ENCODE measurements at places on chromosomes 3 and 15.
A peak's percentile ranks its signal among the peaks of the same experiment; 100 is the strongest.

DNA sequence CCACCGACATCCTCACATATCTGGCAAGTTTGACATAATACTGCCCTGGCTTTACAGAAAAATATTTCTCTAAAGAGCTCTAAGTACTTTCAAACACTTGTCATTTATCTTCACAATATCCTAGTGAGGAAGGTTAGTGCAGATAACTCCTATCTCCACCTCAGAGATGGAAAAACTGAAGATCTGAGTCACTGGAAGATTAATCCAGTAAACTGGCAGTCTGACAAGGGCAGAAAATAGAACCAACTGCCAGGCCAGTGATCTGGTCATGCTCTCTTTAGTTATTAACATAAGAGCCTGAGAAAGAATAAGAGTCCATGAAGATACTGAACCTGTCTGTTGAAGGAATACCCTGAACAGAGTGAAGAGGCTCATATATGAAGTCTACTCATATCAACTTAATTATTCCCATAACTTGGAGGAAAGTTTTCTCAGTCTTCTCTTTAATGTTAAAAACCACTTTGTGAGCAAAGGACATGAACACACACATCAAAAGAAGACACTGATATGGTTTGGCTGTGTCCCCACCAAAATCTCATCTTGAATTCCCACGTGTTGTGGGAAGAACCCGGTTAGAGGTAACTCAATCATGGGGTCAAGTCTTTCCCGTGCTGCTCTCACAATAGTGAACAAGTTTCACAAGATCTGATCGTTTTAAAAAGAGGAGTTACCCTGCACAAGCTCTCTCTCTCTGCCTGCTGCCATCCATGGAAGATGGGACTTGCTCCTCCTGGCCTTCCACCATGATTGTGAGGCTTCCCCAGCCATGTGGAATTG lies 61.4 kb downstream of the GOLIM4 start:
- no peak for DNase-seq

DNA sequence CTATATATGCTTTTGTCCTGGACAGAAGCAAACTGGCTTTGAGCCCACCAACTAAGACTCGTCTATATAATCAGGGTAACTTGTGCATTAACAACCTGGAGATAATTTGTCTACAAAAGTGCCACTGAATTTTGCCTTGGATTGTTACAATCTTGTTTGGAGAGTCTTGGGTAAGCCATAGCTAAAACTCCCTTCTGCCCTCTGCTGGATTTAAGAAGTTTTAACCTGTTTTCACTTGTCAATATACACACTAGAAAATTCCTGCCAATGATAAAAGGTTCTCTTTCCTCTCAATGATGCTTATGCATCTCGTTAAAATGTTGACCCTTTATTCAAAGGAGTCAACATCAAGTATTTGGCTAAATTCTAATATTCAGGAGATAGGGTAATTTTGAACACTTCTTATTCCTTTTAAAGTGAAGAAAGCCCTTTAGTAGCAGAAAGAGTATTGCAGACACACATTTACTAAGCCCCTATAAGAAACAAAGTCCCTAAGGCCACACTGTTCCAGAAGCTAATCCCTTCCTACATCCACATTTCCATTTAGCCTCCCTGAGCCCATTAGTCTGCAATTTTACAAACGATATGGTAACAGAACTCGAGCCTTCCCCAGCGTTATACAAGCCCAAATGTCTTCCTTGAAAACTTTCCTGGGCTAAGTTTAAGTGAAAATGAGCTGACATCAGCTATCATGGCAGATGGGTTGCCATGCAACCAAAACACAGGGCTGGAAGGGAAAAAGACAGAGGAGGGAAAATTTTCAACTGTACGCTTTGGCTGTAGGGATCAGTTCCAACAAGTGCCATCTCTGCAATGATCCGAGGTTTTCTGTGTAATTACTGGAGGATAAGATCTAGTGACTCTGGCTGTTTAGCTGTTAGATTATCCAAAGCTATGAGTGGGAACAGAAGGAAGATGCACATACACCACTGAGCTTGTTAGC lies 75.9 kb upstream of the FGF12 start:
- DNase-seq: peak; percentile 20

- peak; percentile 11 for DNase-seq
Observed at GRCh38 chr3:42831321-42831713, 22.1 kb downstream of the ACKR2 start.

- no peak for DNase-seq
Observed at GRCh38 chr3:197503652-197504051, 52.1 kb downstream of the BDH1 start.

GRCh38 chr15:93460717-93461116 lies 371.7 kb upstream of the RGMA start:
- no peak for DNase-seq

DNA sequence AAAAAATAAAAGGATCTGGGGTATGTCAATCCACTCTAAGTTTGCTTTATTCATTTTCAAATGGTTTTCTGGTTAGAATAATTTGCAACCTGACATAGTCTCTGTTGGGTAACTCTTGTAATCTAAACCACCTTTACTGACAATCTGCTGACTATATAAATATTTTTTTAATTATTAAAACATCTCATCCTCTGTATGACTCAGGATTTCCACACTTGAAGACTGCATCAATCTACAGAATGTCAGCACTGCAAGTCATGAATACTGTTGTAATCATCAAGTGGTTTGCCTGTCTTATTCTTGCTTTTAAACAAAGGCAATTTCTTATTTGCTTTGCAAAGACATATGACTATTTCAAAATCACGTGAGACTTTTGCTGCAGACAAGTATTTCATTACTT lies 42.1 kb downstream of the VGLL3 start:
- DNase-seq: no peak

DNA sequence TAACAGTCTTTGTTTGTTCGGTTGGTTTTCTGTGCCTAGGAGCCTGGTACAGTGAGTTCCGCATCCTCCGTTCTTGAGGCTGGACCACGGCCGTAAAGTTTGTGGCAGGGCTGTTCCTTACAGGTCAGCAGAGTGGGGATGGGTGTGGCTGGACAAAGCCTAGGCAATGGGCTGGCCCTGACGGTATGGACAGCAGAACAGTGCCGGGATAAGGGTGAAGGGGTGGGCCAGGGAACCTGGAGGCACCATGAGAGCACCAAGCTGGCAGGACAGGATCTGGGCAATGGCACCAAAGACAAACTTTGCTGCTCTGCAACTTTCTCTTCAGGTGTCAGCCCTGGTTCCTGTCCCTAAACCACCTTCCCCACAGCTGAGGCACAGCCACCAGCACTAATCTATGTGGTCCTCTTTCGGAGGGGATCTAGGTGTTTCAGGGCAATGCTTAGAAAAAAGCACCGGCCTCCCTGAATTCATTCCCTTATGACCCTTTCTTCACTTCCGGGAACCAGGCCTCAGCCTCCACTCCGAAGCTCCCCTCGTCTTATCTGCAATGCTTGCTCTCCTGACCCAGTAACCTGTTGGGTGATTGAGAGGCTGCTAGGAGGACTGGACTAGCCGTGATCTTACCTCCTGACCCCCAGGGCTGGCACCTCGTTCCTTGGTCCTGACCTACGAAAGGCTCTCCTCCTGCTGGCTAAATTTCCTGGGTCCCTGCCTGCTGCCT lies 54.4 kb downstream of the KLHL6 start:
- DNase-seq: no peak

GRCh38 chr15:69237718-69238117 lies 61.0 kb upstream of the PAQR5 start:
- DNase-seq: no peak

DNA sequence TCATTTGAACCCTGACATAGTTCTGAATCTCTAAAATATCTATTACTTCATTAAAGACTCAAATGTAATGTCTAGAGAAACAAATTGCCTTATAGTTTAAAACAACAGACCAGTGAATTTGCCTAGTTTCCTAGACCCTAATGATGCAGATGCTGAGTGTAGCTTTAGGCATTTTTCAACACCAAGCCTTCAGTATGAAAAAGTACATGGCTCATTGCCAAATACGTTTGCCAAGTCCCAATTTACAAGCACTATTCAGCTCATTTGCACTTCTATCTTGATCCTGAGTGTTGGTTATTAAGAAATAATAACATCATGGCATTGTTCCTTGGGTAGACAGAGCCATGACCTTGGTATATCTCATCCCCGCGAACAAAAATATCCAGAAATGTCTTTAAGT lies 46.8 kb downstream of the EOMES start:
- no peak for DNase-seq

DNA sequence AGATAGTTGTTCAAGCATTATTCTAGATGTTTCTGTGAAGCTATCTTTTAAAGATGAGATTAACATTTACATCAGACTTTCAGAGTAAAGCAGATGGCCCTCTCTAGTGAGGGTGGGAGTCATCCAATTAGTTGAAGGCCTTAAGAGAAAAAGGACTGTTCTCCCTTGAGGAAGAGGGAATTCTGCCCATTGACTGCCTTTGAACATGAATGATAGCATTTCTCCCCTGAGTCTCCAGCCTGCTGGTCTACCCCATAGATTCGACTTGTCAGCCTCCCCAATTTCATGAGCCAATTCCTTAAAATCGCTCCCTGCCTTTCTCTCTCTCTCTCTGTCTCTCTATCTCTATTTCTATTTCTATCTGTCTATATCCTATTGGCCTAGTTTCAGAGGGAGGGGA lies 115.5 kb downstream of the EBLN2 start:
- DNase-seq: no peak

GRCh38 chr3:16511681-16512434 lies 1.6 kb downstream of the RFTN1 start:
- no peak for DNase-seq

DNA sequence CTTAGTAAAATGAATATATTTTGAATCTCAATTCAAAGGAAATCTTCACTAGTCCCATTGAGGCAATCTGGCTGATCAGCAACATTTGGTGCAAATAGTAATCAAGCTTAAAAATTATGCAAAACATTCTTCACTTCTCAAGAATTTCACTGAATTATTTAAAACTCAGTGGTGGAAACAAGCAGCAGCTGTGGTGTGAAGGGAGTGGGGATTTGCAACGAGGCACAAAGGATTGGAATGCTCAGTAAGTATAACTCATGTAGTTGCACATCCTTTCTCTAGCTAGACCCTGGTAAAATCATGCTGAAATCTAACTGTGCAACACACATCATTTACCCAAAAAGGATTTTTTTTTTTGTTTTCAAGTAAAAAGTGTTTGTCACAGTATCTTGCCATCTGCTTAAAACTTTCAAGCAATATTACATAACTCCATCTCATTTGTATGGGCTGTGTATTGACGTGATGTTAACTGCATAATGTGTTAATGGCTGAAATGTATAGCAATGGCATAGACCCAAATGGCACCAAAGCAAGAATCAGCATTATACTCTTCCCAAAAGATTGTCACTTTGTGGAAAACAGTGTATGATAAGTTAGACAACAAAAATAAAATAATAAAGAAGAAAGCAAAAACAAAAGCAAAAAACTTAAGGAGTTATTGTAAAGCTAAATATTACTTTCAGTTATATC lies 816.6 kb downstream of the EPHA3 start:
- DNase-seq: no peak

DNA sequence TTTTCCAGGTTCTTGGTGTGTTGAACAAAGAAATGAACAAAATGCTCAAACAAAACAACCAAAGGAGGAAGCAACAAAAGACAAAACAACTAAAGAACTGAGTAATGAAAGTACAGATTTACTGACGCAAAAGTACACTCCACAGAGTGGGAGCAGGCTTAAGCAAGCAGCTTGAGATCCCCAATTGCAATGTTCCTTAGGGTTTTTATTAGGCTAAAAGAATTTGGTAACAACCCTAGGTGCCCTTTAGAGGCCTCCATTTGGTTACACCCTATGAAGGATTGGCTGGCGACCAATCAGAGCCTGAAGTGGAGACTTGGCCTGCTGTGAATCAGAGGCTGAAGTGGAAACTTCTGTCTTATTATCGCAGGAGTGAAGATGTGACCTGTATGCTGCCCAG lies 243.4 kb upstream of the ATP10A start:
- no peak for DNase-seq

DNA sequence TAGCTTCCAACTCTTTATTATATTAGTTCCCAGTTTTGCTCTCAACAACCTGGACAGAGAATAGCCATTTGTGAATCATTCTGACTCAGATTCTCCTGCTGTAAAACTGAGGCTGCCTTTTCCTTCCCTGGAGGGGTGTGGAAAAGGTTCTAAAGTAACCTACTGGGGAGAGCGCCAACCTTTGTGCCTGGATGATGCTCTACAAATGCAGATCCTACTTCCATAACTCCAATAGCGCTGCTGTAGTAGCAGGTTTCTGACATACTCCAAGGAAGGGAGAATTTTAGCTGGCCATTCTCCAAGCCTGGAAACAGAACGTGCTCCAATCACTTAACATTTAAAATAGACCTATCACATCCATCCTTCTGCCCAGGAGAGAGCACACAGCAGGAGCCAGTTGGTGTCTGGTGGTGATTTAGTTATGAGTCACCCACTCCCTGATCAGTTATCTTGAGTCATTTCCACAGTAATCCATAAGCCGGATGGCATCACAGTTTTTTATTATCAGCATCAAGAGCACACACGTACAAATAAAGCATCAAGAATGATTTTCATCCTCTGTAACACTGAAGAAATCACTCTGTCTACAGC lies 38.3 kb downstream of the MYH15 start:
- peak; percentile 18 for DNase-seq

DNA sequence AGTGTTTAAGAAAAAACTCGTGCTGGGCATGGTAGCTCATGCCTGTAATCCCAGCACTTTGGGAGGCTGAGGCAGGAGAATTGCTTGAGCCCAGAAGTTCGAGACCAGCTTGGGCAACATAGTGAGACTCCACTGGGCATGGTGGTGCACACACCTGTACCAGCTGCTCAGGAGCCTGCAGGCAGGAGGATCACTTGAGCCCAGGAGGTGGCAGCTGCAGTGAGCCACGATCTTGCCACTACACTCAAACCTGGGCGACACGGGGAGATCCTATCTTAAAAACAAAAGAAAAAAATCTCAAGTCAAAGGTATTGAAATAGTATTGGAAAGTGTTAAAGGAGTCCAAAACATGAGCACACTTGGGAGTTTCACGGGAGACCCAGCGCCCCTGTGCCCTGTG lies 14.0 kb downstream of the KLF13 start:
- no peak for DNase-seq

DNA sequence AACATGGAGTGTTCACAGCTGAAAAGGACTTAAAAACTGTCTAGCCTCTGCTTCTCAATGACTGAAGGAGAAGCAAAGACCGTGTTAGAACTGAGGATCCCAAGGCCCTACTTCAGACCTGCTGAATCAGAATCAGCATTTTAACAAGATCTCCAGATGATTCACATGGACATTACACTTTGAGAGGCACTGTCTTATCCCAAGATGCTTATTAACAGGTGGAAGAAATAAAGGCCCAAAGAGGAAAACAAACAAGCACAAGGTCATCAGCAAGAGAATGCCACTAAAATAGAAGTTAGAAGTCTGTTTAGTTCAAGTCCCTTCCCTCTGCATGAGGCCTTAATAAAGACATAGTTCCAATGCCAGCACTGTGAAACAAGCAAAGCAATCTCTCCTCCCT lies 191.4 kb upstream of the BCL6 start:
- no peak for DNase-seq

All from occipital lobe (tissue), 3 donors.